ENCODE measurements at places on chromosomes 5 and 9.

DNA sequence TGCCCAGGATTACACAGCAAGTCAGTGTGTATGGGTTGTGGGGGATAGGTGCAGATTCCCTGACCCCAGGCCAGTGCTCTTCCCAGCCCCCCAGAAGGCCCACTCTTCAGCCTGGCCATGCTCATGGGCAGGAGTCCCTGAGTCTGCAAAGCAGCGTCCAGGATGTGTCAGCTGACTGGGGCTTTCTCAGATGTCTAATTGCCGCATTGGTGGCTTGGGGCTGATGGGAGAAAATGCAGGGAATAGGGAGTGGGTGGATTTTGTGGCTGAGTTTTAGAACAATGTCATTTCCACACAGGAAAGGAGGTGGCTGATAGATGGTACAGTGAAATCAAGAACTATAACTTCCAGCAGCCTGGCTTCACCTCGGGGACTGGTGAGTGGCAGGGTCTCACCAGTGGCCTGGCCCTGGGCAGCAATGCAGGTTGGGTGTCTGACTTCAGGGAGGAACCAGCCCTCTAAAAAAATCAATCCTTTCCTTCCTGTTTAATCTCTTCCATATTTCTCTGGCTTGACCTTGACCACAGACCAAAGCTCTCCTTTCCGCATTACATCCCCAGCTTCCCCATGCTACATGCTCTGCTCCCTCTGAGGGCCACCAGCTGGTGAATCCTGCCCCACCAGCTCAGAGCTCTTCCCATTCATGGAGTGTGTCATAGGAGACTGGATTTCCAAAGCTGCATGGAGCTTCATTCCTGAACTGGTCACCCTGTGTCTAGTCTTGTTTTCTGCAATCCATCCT lies 14.2 kb downstream of the GLIPR2 start:
- DNase-seq = peak; percentile 34

DNA sequence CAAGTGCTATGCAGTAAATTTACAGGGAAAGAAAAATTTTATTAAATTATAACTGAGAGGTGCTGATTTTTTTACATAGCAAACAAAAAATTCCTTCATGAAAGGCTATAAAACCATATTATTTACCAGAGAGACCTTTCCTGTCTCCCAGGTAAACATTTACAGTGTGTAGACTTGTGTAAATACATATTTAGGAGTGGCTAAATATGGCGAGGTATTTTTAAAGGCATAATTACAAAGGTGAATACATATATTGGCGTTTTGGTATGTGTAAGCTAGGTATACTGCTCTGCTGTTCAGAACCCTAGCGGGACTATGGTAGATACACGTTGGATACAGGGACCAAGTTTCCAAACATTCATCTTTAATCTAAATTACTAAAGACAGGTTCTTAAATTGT lies 170.6 kb upstream of the MEF2C start:
- no peak for DNase-seq

DNA sequence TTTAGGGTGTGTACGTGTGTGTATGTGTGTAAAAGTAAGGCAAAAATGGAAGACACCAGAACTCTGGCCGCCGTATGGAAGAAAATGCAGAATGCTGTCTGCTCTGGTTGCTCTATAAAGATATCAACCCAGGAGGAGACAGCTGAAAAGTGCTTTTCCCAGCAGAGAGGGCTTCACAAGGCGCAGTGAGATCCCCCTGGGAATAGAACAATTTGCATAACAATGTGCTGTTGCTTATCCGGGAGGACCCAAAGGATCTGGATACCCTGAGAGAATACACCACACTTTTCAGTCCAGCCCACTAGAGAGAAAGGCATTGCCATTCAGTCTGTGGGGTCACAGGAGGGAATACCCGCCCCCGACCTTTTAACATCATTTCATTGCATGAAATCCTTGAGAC lies 230.6 kb downstream of the EBF1 start:
- DNase-seq = no peak

DNA sequence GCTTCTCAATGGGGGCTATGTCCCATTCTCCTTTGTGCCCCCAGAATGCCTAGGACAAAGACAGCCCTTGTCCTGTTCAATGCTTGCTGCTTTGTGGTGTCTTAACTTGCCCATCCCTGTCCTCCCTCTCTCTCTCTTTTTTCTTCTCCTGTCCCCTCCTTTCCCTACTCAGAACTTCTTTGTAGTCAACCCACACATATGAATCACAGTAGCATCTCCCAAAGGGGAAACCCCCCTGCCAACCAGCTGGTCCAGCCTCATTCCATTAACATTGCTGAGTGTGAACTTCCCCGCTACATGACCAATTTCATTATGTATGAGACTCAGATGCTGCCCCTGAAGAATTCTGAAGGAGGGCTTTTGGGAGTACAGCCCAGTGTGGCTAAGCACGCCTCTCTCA lies 408.3 kb downstream of the ENC1 start:
- peak; percentile 94 for DNase-seq

- no peak for DNase-seq
These were observed 78.2 kb downstream of the GCNT1 start for GRCh38 chr9:76537150-76537646.

- DNase-seq = no peak
These were observed 5.8 kb upstream of the TGFBI start for GRCh38 chr5:136022965-136023364.

DNA sequence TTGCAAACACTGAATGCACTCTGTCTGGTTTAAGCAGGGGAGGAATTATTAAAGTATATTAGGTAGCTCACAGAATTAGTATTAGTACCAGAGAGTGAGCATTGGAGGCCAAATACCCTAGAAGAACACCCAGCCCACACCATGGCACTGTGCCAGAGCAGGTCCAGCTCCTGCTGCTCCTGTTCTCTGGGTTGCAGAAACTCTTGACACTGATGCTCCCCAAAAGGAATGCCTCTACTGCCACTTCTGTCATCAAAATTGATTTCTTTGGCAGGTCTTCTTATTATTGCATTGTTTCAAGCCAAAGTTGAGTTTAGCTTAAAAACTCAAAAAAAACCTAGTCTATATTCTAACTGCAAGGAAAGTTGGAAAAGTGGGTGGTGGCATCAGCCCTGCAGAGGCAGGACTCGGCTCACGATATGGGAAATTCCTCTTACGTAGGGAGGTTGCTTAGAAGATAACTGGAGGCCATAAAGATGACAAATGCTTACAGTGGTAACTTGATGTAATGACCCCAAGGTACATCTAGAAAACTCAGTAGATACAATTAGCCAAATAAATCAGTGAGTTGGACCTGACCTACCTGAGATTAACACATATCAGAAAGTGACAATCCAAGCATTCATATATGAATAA lies 123.4 kb downstream of the CD180 start:
- no peak for DNase-seq

DNA sequence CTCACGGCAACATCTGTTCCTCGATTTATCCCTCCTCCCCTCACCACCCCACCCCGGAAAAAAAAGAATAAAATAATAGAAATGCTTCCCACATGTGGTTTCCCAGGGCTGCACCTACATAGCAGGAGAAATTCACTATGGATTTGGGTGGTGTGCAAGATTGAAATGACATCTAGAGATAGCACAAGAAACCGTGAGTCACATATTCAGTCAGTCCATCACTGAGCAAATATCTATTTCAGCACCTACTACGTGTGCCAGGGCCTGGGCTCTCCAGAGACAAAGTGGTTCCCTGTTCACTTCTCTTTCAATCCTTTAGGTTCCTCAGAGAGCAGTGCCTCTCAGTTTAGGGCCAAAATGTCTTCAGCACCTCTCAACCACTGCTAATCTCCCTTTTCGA lies 45.0 kb upstream of the TTC1 start:
- DNase-seq = no peak

- peak; percentile 64 for DNase-seq
These were observed 27.8 kb downstream of the DPYSL3 start for GRCh38 chr5:147481874-147482705.

GRCh38 chr5:74626386-74627222 lies 13.9 kb downstream of the ENC1 start:
- DNase-seq = no peak

- no peak for DNase-seq
These were observed 70.8 kb downstream of the SERINC5 start for GRCh38 chr5:80185095-80185494.

DNA sequence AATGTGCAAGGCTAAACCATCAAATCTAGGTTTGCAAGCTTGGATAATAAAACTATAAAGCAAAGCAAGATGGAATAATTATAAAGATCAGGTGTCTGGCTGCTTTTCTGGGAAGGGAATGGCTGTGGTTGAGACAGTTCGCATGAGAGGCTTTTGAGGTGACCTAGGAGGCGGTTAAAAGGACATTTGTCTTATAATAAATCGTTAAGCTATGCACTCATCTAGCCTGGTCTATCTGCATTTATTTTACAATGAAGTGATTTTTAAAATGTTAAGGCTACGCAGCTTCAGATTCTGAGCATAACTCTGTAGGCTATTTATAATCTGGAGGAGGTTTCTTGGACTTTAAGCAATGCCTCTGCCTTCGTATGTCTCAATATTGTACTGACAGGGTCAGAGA lies 29.4 kb upstream of the MAN2A1 start:
- DNase-seq = no peak

DNA sequence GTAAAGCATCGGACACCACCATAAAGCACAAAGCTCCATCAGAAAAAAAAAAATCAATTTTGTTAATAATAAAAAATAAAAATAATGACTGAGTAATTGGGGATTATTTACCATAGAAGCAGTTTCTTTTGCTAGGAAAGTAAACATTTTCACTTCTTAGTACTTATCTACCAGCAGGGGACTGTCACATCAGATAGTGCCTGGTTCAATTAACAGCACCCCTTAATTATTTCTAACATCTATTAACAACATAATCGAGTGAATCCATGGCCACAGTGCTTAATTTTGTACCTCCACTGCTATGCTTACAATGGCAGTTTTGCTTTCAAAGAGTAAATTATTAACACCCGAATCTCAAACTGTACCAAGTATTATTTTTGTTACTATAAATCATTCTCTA lies 221.7 kb downstream of the SMARCA2 start:
- DNase-seq = no peak

DNA sequence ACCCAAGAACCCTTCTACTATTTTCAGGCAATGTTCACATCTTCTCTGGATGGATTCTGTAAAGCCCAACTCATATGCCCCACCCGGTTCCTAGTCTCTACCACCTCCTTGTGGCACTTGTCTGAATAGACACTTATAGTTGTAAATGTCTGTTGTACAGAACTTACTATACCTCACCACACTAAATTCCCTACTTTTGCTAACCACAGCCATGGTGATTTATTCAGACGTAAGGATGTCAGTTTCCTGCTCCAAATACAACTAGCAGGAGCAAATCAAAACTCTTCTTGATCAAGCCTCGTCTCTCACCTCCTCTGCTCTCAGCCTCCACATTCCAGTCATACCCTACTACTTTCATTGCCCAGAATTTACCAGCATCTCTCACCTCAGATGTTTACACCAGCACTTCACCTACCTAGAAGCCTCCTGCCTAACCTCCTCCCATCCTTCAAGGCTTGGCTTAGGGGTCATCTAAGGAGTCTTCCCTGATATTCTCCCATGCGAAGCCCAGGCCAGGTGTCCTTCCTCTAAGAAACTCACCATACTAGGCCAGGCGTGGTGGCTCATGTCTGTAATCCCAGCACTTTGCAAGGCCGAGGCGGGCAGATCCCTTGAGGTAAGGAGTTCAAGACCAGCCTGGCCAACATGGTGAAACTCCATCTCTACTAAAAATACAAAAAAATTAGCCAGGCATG lies 75.5 kb downstream of the MAPKAP1 start:
- DNase-seq = peak; percentile 57

- DNase-seq = no peak
These were observed 65.0 kb downstream of the STX17 start for GRCh38 chr9:99971410-99971809.

DNA sequence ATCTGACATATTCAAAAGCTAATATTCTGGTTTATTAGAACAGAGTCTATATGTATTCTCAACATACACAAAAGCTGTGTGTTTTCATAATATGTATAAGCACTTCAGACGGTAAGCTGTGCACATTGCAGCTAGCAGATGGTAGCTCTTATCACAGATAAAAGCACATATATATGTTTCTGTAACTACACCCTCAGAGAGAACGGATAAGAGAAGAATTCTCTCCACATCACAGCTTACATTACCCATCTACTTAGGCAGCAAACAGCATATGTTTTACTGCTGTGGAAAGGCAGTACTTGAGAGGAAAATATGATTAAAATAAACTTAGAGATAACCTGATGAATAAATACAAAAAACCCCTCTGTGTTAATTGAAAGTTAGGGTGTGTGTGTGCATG lies 450.9 kb upstream of the ZNF608 start:
- DNase-seq = no peak

GRCh38 chr9:112535811-112536210 lies 49.2 kb downstream of the KIAA1958 start:
- peak; percentile 85 for DNase-seq

DNA sequence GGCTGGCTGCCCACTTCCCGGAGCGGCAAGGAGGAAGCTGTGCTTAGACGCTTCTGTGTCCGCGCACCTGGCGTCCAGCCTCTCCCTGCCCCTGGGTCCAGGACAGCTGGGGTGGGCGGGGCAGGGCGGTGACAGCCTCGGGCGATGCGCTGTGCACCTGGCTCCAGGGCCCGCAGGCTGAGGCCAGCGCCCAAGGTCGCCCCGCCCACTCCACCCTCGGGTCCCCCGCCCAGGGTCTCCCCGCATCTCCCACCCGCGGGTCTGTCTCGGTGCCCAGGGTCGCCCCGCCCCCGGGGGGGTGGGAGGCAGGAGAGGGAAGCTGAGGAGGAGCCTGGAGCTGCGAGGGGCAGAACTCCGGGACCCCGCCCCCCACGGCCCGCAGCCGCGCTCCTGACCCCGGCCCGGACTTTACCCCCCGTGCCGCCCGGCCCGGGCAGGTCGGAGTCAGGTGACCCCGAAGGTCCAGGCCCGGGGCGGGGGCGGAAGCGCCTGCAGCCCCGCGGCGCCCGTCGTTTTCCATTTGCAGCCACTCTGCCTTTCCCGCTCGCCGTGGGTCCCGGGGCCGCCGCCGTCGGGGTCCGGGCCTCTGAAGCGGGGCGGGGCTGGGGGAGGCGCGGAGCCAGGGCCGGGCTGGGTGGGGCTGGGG lies at the start of gene ENTPD8:
Gene ENTPD8, minus strand, starts transcription at position 69 of the 646 bp plus-strand sequence. CDS start 3,072 bp downstream, outside the sequence.
- no peak for DNase-seq

GRCh38 chr5:81665795-81666194 lies 85.1 kb downstream of the SSBP2 start:
- DNase-seq = no peak

DNA sequence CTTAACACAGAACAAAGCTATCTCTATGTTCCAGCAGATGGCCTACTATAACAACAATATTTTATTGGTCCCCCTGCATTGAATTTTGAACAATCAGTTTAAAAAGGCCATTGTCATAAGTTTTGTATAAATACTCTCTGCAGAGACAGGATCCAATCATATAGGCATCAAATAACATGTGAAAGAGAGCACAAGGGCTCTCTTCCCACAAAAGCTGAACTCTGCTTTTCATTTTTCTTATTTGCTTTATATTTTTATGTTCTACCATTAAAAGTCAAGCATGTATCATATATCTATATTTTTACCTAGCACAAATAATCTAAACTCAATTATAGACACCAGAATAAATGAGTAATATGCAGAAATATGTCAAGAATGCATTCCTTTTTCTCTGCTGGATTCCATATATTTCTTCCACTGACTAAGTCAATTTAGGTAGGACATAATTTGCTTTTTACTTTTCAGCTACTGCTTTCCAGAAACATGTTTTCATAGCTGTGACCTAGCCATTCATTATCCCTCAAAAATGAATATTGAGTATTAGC lies 143.6 kb downstream of the CDH9 start:
- DNase-seq = peak; percentile 50
